SK-N-SH treated with all-trans-retinoic acid at 6 μM for 48 hours (cell line): ENCODE measurements at places on chromosomes 16 and 17.

DNA sequence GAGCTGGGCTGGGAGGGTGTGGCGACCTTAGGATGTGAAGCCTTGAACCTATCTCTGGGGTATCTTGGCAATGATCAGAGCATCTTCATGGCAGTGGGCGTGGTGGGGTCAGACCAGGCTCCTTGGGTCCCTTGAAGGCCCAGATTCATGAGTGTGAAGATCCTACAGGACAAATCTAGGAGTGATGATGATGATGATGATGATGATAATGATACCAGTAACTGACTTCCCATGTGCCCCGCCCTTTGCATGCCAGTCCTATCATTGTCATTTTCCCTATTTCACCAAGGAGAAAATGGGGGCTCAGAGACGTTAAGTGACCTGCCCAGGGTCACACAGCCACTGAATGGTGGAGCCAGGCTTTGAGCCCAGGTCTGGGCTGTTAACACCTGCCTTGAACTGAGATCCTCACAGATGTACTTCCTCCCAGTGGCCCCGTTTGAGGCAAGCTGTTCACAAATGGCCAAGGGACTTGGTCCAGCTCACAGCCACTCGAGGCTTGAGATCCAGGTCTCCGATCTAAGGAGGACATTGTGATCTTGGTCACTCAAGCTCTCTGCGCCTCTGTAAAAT, 13.4 kb downstream of the SLC12A3 start:
- no peak for ATAC-seq

DNA sequence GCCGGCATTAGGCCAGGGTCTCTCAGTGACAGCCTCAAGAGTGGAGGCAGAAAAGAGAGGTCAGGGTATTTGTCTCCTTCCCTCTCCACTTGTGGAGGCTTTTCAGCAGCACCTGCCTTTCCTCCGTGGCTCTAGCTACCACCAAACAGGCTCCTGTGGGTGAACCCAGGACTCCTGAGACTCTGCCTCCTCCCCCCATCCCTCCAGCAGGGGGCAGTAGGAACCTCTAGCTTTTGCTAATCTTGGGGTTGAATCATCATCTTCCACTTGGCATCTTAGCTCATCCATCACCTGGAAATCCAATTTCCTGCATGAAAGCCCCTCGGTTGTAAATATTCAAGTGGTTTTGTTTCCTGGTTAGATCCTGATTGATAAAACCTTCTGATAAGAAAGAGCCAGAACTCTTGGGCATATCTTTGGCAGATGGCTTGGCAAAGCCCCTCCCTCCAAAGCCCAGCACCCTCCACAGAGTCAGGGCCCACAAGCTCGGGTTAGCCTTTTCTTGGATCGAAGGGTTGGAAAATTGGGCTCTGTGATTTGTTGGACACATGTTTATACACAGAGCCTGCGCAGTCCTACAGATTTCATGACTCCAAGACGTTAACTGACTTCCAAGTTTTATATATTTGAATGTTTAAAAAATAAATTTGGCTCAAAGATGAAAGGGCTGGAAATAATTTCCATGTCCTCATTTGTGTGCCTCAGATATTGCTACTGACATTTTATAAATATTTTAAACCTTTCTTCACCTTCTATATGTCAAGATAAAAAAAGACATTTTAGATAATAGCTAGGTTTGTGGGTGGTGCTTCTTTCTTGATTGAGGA, 322.1 kb downstream of the MAP2K4 start:
- ATAC-seq = no peak

DNA sequence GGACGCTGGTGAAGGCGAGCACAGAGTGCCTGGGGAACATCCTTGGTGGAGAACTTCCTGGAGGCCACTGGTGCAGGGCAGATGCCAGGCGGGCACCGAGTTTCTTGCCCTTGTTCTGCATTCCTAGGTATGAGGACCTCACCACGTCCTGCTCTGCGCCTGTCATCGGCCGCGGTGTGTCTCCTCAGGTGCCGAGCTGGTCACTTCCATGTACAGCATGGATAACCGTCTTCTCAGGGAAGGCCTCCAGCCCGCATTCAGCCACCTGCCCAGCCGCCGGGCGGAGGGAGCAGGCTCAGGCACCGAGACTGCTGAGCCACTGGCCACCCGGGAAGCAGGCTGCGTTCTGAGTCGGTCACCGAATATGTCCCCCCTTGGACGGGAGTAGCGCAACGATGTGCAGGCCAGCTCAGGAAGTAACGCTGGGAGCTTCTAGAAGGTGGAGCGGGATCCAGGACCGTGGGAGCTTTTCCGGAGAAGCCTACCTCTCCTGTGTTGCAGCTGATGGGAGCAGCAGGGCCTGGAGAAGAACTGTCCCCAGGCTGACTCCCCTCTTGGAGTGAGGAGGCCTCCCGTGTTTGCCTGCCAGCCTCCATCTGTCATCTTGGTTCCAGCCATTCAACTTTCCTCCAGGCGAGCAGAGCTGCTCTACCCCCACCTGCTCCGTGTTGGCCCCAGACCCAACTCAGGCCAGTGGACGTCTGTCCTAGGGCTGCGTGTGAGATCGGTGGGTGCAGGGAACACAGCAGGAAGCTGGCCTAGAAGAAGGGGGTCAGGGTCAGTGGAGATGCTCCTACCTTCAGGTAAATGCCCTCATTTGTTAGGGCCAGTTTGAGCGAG, 2.1 kb upstream of the BAIAP2 start:
- no peak for ATAC-seq

DNA sequence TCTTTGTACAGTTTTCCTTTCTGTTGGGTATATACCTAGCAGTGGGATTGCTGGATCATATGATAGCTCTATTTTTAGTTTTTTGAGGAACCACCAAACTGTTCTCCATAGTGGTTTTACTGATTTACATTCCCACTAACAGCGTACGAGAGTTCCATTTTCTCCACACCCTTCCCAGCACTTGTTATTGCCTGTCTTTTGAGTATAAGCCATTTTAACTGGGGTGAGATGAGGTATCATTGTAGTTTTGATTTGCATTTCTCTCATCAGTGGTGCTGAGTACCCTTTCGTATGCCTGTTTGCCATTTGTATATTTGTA, 887 bp upstream of the EVI2B start:
- no peak for ATAC-seq

- ATAC-seq = no peak
These were observed 65.5 kb downstream of the SCNN1B start for GRCh38 chr16:23367564-23367963.

GRCh38 chr16:50311134-50311528, 44.8 kb downstream of the ADCY7 start:
- ATAC-seq = no peak; the same call in 2 of the 3 replicates

- ATAC-seq = no peak
These were observed 346.6 kb downstream of the SNX29 start for GRCh38 chr16:12323007-12323758.

DNA sequence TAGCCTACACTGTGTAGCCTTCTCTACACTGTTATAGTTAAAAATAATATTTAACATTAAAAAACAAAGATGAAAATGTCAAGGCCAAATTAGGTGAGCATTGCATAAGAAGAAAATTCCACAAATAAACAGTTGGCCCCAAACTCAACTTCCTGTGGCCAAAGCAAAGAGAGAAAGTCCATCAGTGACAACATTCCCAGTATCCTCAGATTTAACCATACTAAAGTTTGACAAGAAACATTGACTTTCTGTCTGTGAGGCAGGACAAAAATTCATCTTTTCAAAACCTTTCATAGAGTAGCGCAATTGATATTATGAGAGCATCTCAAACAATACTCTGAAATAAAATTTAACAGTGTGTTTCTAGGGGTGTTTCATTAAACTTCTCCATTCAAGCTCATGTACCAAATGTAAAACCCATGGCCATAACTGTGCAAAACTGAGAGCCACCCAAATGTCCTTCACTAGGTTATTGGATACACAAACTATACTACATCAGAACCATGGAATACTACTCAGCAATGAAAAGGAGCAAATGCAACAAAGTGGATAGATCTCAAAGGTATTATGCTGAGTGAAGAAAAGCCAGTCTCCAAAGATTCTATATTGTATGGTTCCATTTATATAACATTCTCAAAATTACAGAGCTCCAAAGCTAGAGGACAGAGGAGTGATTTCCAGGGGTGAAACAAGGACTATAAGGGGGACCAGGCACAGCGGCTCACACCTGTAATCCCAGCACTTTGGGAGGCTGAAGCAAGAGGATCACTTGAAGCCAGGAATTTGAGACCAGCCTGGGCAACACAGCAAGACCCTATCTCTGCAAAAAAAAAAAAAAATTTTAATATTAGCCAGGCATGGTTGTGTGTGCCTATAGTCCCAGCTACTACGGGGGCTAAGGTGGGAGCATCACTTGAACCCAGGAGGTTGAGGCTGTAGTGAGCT, 38.7 kb downstream of the TMEM114 start:
- no peak for ATAC-seq

- no peak for ATAC-seq
These were observed 10.6 kb upstream of the SCN4A start for GRCh38 chr17:63983320-63983719.

- ATAC-seq = peak; percentile 62; the same call in 2 of the 3 replicates
These were observed 128.2 kb downstream of the CLEC16A start for GRCh38 chr16:11072420-11073153.

DNA sequence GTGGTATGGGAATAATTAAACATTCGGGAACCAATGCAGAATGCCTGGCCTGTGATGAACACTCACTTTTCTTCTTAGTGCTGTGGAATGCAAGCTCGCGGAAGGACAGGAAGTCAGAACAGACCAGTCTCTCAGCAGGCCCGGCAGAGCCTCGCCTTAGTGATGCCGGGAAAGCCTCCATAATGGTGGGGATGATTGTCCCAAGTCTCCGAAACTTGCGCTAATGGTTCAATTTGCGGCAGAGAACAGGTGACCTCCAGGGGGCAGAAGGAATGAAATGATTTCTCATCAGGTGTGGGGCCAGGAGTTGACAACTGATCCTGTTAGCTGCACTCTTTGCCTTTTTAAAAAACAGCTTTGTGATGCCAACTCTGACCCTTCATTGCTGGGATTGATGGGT, 170.6 kb downstream of the GSG1L start:
- ATAC-seq = no peak

GRCh38 chr17:82797061-82797460, 42.8 kb downstream of the ZNF750 start:
- ATAC-seq = no peak

DNA sequence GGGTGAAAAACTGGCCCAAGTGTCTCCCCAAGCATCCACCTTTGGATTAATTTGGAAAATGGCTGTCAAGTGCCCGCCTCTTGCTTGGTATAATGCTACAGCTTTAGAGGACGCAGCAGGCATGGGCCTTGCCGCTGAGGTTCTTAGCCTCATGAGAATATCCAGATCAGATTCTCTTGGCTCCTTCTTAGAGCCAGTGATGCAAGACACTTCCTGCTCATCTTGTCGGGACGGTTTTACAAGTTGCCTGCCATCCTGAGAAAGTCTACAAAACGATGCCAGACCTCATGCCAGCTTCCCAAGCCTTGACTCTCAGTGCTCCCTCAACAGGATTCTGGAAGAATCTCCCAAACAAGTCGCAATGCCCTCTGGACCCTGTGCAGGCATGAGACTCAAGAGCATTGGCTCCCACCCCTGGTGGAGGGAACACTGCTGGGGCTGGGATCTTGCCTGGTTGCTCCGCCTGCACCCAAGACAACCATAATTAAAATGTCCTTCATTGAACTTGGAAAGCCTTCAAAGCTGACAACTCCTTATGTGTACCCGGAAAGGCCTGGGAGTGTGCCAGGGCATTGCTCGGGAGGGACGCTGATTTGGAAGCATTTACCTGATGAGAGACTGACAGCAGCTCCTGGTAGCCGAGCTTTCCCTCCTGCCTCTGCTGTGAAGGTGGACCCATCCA, 25.8 kb upstream of the STH start:
- ATAC-seq = no peak

DNA sequence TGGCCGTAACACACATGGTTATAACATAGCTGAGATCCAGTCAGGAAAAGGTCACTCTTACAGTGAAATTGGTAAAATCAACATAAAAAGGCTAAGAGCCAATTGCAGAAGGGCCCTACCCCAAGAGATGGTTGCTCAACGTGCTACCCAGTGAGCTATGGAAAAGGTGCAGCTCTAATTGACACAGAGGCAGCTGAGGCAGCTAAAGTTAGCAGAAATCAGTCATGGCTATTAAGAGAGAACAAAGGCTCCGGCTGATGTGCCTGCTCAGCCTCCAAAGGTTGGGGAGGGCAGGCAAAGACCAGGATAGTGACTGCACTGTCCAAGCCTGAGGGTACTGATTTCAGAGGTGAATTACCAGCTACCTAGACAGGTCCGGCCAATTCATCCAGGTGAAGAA, 76.5 kb upstream of the ATP2A3 start:
- no peak for ATAC-seq

DNA sequence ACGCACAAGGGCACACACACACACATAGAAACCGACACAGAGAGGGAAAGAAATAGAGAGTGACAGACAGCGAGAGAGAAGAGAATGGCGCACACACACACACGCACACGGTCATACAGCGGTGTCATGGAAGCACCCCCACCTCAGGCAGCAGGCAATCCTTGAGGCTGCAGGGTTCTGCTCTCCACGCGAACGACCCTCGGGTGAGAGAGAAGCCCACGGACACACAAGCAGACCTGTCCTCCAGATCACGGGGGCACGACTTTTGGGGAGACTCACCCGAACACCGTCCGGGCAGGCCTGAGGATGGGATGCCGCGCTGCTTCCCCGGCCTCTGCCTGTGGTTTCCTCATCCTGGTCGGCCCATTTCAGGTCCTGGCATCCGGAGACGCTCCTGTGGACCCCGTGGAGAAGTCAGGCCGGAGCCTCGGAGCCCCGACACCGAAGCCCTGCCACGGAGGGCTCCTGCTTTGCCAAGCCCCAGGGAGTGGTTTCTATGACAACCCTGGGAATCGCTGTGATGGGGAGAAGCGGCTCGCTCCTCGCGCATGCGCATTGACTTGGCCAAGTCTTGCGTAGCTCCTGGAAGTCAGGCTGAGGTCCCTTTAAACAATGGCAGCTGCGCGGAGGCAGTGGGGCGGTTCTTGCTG, 118.2 kb upstream of the KCNJ18 start:
- ATAC-seq = peak; percentile 96

DNA sequence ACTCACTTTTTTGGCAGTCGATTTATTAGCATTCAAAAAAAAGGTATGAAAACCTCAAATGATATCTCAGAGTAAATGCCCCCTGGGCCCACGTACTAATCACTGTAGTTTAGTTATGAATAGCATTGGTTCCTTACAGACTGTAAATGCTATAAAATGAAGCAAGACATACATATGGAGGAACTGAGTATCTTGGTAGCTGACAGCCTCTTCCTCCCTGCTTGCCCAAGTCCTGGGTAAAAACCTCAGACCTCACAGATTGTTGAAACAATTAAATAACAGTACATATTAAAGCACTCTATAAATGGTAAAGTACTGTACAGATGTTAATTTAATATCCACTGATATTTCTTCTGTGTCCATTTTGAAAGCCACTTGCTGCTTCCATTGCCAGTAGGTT, 33.2 kb upstream of the ABCC11 start:
- ATAC-seq = no peak
